ENCODE measurements at places on chromosomes 2 and 18. TPM values are rescaled to one million over a fixed set of nuclear protein-coding genes. Genes with fewer than 3 reads are reported as not detected.

- DNase-seq, result no peak
Measured at GRCh38 chr2:81093031-81093430, 788.5 kb upstream of the LRRTM1 start.

- DNase-seq, result no peak
Measured at GRCh38 chr2:102310964-102311640, at the start of gene IL1RL1. Gene IL1RL1, plus strand, starts transcription at chr2:102311563. Its CDS starts 26,702 bp downstream, at chr2:102338265.

- DNase-seq, result no peak
Measured at GRCh38 chr2:233185330-233185729, 66.1 kb upstream of the ATG16L1 start.

DNA sequence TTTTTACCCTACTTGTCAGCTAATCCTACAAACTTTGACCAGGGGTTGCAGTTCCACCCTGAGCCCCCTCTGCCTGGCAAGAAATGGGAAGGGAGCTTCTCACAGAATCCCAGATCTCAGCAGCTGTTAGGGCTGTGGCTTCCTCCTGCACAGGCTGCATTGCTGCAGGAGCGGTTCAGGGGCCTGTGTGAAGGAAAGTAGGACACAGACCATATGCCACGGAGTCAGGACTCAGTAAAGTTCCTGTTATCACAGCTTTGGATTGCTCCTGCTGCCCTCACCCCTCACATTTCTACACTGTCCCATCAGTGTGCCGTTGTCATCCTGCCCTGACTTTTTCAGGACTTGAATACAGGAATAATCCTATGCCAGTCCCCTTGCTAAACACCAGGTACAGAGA, 62.8 kb upstream of the SP3 start:
- DNase-seq, result no peak

- DNase-seq, result no peak
Measured at GRCh38 chr2:157572725-157573124, 55.9 kb downstream of the ACVR1C start.

Gene NOL4
- not detected for total RNA-seq

Gene ACADL
- total RNA-seq, result 17.3 TPM

Gene APOB
- total RNA-seq, result 14.7 TPM

Measured in omental fat pad (tissue), 4 donors.